ENCODE measurements at places on chromosomes 2 and 18.

GRCh38 chr2:32342801-32343200 lies 14.0 kb upstream of the BIRC6 start:
- no peak for DNase-seq

DNA sequence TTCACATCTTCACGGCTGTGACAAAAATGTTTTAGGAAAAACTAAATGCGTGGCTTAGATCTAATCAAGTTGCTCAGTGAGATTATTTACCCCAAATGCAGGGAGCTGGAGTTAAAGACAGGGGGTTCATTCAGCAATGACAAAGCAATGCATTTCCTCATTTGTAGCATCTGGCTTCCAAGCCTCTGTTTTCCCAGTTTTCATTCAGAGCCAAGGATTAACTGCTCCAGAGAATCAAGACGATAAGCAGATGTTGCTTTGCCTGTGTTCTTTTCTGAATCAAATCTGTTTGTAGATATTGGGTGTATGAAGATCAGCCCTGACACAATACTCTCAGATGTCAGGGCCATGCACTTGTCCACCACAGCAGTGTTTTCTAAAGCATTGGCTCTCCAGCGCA lies 147.4 kb upstream of the SIX2 start:
- DNase-seq = no peak

DNA sequence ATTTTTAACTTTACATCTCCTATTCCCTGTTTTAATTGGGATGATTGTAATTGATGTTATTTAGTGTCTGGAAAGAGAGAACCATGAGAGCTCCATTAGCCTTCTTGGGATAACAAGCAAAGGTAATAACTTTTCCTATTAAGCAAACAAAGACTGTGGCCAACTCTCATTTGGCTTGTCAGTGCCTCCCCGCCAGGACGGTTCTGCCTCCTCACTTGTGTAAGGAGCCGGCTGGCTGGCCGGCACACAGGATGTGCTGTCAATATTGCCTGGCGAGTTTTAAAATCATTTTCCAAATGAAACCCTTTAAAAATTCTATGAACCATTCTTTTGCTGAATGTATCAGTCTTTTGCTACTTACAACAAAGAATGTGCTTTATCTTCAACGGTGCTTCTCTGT lies 898.3 kb downstream of the CPS1 start:
- no peak for DNase-seq

GRCh38 chr2:10084223-10084865 lies 4.1 kb upstream of the CYS1 start:
- DNase-seq = no peak

DNA sequence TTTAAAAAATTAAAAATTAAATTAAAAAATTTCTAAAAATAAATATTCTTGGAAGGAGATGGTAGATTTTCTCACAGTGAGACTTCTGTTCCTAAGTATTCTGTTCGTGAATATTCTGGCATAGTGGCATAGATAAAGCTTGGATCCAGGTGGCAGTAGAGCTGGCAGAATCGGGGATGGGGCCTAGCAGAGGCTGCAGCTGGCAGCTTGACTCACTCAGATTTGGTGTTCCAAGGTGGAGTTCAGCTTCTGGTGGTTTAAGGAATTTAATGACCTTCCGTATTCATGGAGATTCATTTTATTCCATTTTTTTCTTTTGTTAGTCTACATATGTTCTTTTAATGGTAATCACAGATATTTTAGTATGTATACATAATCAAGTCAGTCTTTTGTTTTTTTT lies 19.9 kb downstream of the ARMC9 start:
- DNase-seq = no peak

Data from NCI-H460 (cell line).